ENCODE measurements at places on chromosomes 3 and 15.

GRCh38 chr3:121863801-121864200 is 28.8 kb downstream of the EAF2 start:
- DNase-seq = no peak

- no peak for DNase-seq
Observed at GRCh38 chr3:136192831-136193230, 3.3 kb downstream of the MSL2 start.

GRCh38 chr15:63292771-63293170 is 15.4 kb downstream of the APH1B start:
- no peak for DNase-seq

GRCh38 chr3:187183903-187184302 is 13.4 kb upstream of the RTP1 start:
- no peak for DNase-seq

- DNase-seq = no peak
Observed at GRCh38 chr3:188533612-188534357, 379.8 kb downstream of the LPP start.
